ENCODE measurements at places on chromosomes 16 and 17.

GRCh38 chr17:51180486-51180885, 14.3 kb downstream of the NME2 start:
- no peak for DNase-seq

DNA sequence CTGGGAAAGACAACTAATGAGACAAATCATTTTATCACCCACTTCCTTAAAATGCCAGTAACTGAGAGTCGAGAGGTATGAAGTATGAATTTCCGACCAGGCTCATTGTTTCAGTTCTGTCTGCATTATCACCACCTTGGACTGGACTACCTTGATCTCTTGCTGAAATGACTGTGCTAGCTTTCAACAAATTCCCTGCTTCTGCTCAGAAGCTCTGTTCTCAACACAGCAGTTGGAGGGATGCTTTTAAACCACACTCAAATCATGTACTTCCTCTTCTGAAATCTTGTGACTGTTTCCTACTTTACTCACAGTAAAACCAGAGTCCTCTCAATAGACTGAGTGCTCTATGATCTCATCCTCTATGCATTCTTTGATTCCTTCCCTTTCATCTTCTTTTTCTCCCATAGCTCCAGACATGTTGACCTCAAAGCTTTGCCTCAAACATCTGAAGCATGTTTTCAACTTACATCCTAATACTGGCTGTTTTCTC, 195.8 kb downstream of the KCNJ2 start:
- peak; percentile 95 for DNase-seq

DNA sequence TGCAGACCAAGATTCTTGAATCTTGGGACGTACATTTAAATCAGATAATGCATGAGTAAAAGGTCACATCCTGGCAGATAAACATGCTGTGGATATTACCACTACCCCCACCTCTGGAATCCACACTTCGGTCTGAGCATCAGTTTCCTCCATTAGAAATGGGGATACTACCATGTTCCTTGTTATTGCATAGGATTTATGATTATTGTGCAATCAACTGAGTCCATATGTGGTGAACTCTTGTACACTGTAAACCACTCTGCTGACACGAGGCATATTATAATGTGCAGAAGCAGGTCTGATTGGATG, 108.7 kb downstream of the VAT1L start:
- peak; percentile 20 for DNase-seq

GRCh38 chr16:79003026-79003609, 597.4 kb downstream of the MAF start:
- DNase-seq = no peak

DNA sequence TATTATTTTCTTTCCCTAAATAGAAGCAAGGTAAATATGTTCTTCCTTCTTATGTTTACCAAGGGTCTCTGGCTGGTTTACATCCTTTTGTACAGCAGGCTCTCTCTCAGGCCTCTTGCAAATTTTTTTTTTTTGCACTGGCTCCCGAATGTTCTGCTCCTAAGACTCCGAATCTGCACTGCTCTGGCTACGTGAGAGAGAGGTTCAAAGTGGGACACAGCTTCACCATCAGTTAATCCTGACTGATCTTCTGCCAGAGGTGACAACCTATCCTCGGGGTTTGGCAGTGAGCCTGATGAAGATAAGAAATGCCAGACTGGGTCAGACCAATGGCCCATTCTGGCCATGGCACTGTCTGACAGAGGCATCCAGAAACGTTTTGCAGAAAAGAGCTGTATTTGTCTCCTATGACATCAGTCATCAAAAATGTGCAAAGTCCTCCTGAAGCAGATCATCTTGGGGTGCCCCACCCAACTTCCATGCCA, 136.9 kb downstream of the GRIN2A start:
- DNase-seq = no peak

DNA sequence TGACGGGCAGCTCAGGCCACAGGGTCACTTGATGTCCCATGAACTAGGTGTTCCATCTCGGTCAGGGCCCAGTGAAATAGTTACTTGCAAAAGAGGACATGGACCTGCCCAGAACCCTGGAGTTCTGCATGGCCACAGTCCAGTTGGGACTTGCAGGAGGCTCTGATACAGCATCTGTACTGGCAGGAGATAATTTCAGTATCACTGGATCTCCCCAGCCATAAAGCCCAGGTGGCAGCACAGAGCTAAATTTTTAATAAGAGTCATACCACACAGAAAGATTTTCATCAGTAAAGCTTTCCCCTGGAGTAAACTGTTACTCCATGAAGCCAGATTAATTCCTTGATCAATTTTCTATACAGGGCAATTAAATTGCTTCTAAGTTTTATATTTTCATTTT, 18.0 kb upstream of the SLC16A5 start:
- DNase-seq = no peak

Data from fibroblast of lung (primary cell).